Testis (tissue), 5 donors: ENCODE measurements at places on chromosomes 6 and 20. TPM values are rescaled to one million over a fixed set of nuclear protein-coding genes. Genes with fewer than 3 reads are reported as not detected.
A peak's percentile ranks its signal among the peaks of the same experiment; 100 is the strongest.

The TMEM244 gene
- total RNA-seq: not detected

The NKX2-2 gene
- total RNA-seq: 0.16 TPM

The MLN gene
- not detected for total RNA-seq

The SAMD3 gene
- 5.5 TPM for total RNA-seq

The SGK2 gene
- 6.2 TPM for total RNA-seq

The FBXO30 gene
- 13.4 TPM for total RNA-seq

The NOX3 gene
- not detected for total RNA-seq

The SEL1L2 gene
- total RNA-seq: 10.0 TPM

The CRISP2 gene
- 739 TPM for total RNA-seq

The TSHZ2 gene
- total RNA-seq: 41.9 TPM

The HLA-DQB1 gene
- total RNA-seq: 1.7 TPM

The RUNX2 gene
- 2.9 TPM for total RNA-seq

The SLC17A9 gene
- total RNA-seq: 3.2 TPM

The ASIP gene
- total RNA-seq: not detected

The OPN5 gene
- total RNA-seq: 6.3 TPM

GRCh38 chr6:56770011-56770520 lies 127.4 kb upstream of the DST start:
- no peak overlapping the region for H3K4me3 ChIP-seq
- H3K36me3 ChIP-seq: no peaks in the 10 kb centered on the region
- DNase-seq: no peak
- no peaks in the 10 kb centered on the region for H3K4me1 ChIP-seq
- H3K27ac ChIP-seq: no peak overlapping the region

DNA sequence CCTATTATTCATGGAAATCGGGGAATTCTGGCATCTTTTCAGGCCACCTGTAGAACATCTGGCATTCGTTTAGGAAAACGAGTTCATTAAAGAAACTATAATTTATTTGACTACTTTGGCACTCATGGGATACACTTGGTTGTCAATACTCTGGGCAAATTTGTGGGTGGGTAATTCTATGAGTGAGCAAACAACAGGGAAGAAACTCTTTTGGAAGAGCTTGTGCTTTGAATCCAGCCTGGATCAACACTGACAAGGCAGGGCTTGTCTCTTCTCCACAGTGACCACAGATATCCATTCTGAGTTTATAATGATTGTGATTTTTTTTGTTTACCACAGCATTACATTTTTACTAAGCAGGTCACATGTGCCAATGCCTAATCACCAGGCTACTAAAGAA lies 394.7 kb downstream of the THBS2 start:
- H3K27ac ChIP-seq: no peak overlapping the region
- H3K4me3 ChIP-seq: no peak overlapping the region
- no peaks in the 10 kb centered on the region for H3K27me3 ChIP-seq
- no peaks in the 10 kb centered on the region for H3K36me3 ChIP-seq
- no peaks in the 10 kb centered on the region for H3K4me1 ChIP-seq

DNA sequence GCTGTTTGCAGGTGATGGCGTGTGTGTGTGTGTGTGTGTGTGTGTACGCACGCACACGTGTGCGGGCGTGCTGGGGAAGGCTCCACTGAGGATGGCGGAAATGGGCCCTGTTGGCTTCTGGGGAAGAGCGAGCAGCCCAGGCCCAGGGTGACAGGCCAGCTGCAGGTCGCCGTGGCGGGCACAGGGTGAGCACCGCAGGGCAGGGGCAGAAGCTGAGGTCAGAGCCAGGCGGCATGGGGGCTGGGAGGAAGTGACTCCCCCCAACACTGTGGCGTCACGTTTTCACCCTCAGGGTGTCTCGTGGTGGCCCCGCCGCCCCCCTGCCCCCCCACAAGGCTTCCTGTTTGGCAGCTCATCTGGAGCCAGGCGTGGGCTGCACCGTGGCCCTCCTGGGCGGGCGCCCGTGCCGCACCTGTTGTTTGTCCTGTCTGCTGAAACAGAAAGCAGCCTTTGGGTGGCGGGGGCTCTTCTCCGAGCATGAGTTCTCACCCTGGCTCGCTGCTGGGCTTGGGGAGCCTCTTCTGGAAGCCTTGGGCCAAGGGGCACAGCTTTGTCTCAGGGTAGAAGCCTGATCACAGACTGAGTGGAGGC lies 7.1 kb downstream of the RBM38 start:
- DNase-seq: peak; percentile 56
- H3K27ac ChIP-seq: peak overlapping the region; percentile 37
- H3K4me3 ChIP-seq: no peak overlapping the region
- H3K4me1 ChIP-seq: peaks cover 70% of the 10 kb centered on the region
- no peaks in the 10 kb centered on the region for H3K27me3 ChIP-seq
- no peaks in the 10 kb centered on the region for H3K36me3 ChIP-seq

DNA sequence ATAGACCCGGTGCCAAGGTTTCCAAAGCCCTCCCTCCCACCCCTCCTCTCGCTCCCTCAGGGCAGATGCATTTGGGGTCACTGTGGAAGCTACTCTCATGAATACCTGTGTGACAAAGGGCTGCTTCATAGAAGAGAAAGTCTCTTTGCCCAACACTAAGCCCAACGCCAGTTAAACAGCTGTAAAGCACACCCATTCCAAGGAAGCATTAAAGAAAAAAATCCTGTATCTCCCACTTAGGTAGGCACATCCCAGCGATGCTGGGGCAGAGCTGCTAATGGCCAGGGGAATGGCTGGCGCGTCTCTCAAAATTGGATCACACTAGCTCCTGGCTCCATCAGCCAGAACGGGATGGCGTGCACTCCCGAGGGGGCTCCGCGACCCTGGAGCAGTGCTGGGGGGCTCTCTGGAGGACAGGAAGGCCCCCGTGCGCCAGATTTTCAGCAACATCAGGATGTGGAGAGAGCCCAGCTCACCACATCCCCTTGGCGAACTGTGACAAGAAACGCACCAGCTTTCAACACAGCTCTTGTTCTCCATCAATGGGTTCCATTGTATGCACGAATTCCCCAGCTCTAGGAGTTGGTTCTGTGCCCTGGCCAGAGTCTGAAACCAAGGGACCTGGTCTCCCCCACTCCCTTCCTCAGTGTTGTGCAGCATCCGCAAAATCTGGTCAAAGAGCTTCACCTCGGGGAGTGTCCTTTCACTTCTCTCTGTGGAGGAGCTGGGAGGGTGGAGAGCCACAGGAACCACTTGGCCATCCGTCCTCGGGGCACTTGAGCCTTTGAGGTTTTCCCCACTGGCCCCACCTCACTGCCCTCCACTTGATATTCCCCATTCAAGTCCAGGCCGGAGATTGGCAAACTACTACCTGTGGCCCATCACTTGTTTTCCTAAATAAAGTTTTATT lies 74.1 kb downstream of the TFAP2C start:
- H3K4me3 ChIP-seq: no peak overlapping the region
- H3K27ac ChIP-seq: no peak overlapping the region
- no peaks in the 10 kb centered on the region for H3K4me1 ChIP-seq
- no peaks in the 10 kb centered on the region for H3K36me3 ChIP-seq

- H3K4me1 ChIP-seq: no peaks in the 10 kb centered on the region
- no peak overlapping the region for H3K27ac ChIP-seq
Observed at GRCh38 chr6:82646231-82646615, 282.6 kb downstream of the TPBG start.

DNA sequence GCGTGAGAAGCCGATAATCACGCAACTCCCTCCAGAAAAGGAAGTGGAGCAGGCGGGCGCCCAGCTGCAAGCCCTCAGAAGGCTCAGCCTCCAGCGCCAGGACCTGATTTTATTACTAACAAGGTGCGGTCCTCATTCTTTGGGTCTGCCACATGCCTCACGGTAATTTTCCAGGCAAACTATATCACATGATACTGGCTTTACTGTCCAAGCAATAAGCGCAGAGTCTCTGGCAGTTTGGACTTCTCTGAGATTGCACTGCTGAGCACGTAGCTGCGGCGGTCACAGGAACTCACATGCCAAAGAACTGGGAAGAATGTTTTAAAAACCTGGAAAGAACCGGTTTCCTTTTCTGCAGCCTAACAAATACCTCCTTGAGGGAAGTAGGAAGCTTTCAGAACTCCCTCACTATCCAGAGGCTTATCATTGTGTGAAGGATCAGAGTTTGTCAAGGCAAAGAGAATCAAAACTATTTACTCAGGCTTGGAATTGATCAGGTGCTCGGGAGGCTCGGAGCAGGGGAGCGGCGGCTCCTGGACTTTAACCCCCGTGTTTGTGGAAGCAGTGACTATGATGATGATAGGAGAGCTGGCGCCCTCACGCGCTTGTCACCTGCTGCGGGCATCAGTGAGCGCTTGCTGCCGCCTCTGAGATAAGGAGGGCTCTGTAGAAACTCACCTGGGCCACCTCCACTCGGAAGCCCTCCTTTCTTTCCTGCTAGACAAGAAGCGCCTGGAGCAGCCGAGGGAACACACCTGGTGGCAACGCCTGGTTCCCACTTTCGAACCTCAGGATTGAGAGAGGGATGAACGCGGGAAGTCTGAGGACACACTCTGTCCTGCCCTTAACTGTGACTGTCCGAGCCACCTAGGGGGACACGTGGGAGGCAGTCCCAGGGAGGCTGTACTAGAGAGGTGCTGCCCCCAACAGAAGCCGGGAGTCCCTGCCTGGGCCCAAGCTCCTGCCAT lies 27.2 kb upstream of the SYNJ2 start:
- no peak overlapping the region for H3K27ac ChIP-seq
- no peaks in the 10 kb centered on the region for H3K36me3 ChIP-seq
- peak; percentile 35 for DNase-seq
- no peaks in the 10 kb centered on the region for H3K27me3 ChIP-seq
- no peak overlapping the region for H3K4me3 ChIP-seq

DNA sequence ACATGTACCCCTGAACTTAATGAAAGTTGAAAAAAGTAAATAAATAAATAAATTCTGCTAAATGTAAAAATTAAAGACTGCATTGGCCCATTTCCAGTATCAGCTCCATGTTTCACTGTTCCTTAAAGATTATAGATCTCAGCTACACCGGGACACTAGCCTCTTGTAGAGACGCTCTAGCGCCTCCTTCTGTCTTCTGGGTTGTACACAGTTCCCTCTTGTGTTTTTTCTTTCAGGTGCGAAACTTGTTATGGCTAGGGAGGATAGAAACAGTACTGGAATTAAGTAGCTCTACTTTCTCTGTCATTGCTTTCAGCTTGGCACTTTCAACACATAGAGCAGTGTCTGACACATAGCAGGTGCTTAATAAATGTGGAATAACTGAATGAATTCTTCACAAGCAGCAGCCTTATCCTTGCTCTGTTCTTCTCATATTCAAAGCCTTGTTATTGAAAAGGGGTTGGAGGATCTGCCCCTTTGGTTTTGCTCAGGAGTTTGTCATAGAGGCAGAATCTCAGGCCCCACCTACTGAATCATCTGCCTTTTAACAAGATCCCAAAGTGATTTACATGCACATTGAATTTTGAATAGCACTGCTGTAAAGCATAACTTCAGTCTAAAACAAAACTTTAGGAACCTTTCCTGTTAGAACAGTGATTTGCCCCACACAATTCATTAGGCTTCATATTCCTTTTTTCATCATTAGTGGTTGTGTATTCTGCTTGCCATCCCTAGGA lies 92.3 kb downstream of the FIG4 start:
- H3K36me3 ChIP-seq: no peaks in the 10 kb centered on the region
- H3K4me3 ChIP-seq: no peak overlapping the region
- peak; percentile 51 for DNase-seq
- H3K4me1 ChIP-seq: no peaks in the 10 kb centered on the region

DNA sequence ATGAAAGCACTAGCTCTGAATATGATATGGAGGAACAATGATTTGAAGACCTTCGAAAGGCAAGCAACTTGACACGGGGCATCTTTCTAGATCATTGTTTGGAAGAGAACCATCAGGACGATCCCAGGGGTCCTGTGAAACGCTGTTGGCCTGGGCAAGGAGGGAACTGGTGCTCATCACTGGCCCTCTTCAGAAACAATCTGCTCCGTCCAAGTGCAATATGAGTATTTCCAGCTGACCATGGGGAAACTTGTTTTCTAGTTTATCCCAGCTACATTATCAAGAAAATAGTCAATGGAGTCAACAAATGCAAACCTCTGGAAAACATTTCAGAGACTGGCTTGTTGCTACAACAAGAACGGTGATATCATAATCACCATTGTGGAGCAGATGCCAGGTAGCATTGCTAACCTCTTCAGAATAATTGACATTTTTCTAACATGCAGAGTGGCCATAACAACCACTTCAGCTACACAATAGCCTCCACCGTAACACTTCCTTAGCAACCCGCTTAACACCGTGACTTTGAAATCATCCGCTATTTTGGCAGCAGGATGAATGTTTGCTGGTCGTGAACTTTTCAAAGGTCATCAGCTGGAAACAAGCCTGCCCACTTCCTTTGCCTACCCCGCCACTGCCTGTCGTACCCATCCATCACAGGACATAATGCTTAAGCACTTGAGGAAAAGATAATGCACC lies 112.0 kb upstream of the PDE10A start:
- no peaks in the 10 kb centered on the region for H3K4me1 ChIP-seq
- no peak overlapping the region for H3K27ac ChIP-seq
- no peak for DNase-seq
- H3K4me3 ChIP-seq: no peak overlapping the region
- H3K36me3 ChIP-seq: no peaks in the 10 kb centered on the region

DNA sequence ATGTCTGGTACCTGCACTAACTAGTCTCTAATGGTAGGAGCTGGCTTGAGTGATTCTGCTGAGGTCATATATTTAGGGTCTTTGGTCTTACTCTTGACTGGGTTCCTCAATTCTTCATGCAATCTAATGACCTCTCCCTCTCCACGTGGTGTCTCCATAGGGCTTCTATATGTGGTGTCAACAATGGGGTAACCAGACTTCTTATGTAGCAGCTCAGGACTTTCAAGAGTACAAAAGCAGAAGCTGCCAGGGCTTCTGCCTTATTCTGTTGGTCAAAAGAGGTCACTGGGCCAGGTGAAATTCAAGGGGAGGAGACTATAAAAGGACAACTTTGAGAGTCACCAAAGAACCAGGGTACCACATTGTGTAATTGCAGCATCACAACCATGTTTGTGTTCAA lies 54.3 kb downstream of the NUS1 start:
- no peaks in the 10 kb centered on the region for H3K4me1 ChIP-seq
- no peak overlapping the region for H3K27ac ChIP-seq
- DNase-seq: no peak
- H3K36me3 ChIP-seq: no peaks in the 10 kb centered on the region

GRCh38 chr6:157172830-157173536 lies 150.3 kb downstream of the TMEM242 start:
- H3K27me3 ChIP-seq: no peaks in the 10 kb centered on the region
- H3K4me1 ChIP-seq: no peaks in the 10 kb centered on the region
- H3K4me3 ChIP-seq: no peak overlapping the region
- H3K27ac ChIP-seq: no peak overlapping the region

DNA sequence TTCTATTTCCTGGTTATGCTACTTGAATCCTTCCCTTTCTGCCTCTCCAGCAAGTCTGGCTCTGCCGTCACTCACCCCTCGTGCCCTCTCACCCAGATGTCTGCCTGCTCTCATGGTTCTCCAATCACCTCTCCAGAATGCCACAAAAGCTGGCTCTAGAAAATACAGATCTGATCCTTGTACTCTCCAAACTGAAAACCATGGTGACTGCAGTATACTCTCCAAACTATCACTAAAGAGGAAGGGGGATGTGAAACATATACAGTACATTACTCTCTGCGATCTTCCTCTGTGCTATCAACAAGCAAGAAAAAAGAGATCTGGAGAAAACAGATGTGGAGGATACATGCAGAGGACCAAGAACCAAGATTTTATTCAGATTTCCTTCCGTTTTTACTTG lies 91.1 kb downstream of the ATXN1 start:
- no peak overlapping the region for H3K4me3 ChIP-seq
- H3K27ac ChIP-seq: peak overlapping the region; percentile 9
- H3K27me3 ChIP-seq: no peaks in the 10 kb centered on the region
- H3K4me1 ChIP-seq: peaks cover 30% of the 10 kb centered on the region

- no peaks in the 10 kb centered on the region for H3K4me1 ChIP-seq
- H3K4me3 ChIP-seq: no peak overlapping the region
- no peak overlapping the region for H3K27ac ChIP-seq
- DNase-seq: no peak
- H3K27me3 ChIP-seq: no peaks in the 10 kb centered on the region
Observed at GRCh38 chr20:40583636-40584035, 105.4 kb downstream of the MAFB start.
